Stimulated activated CD8-positive, alpha-beta memory T cell treated with anti-CD3 and anti-CD28 coated beads, Interleukin-7, amount 100 ng/mL, for 1 hour (primary cell): ENCODE measurements at places on chromosomes 16 and 17.

DNA sequence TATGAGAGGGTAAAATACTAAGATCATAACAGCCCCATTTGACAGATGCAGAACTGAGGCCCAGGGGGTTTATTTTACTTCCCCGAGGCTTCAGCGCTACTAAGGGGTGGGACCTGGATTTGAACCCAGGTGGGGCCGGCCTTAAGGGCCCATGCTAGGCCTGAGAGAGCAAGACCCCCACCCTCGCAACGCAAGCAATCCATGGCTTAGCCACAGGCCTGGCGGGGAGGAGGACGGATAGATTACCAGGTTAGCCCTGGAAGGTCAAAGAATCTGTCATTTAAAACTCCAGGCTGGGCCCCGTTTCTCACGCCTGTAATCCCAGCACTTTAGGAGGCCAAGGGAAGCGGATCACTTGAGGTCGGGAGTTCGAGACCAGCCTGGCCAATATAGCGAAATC is 1.9 kb upstream of the CDH3 start:
- DNase-seq, result no peak

- DNase-seq, result peak; percentile 55
These were observed 7.0 kb upstream of the C1QTNF8 start for GRCh38 chr16:1102921-1103635.

DNA sequence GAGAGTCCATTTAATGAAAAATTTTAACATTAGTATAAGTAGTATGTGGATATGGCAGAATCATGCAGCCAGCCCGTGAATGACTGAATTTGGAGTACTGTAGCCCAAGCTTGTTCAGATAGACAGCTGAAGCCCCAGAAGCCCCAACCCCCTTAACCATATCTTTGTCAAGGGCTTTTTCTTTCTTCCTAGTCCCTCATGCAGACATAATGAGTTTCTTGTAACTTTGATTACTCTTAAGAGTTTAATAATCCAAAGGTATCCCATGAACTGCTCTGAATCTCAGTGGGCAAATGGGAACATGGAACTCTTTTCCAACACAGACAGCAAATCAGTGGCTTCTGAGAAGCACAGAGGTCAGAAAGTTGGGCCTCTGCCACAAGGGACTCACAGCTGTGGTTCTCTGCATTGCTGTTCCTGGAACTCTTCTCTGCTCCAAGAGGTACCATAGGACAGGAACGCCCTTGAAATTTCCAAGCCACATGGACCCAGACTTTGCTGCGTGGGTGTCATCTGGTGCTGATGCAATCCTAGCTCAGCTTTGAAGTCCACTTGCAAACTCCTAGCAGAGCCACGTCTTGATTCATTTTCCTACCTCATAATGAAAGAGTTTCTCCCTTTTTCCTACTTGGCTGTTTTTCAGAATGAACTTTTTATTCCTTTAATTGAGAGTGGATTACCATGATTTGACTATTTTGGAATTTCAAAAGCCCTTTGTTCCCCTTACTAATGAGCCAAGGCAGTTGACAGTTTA is 18.1 kb downstream of the LYRM1 start:
- no peak for DNase-seq

DNA sequence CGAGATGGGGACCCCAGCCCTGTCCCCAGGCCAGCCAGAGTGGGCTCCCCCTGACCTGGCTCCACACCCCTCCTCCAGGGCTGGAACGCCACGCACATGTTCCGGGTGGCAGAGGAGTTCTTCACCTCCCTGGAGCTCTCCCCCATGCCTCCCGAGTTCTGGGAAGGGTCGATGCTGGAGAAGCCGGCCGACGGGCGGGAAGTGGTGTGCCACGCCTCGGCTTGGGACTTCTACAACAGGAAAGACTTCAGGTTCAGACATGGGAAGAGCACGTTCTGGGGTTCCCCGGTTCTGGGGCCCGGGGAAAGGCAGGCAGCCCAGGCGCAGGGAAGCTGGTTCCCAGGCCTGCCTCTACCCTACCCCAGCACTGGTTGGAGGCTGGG is 4.6 kb downstream of the ACE start:
- no peak for DNase-seq

DNA sequence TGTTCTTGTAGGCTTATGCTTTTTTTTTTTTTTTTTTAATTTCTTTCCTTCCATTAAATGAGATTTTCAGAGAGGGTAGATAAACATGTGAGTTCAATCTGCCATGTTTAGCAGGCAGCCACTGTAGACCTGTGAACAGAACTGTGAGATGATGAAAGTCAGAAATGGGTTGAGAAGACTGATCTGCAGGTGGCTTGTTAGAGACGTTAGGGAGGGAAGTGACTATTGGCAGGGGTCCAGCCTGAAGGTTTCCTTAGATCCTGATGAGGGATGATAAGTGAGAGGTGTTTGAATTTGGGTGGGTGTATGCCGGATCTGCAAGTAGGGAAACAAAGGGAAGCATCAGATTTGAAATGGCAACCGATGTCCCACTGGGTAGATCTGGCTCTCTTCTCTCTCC is 157.8 kb downstream of the HS3ST3B1 start:
- no peak for DNase-seq

- DNase-seq, result no peak
These were observed 2.8 kb upstream of the DNAI2 start for GRCh38 chr17:74271281-74271680.

DNA sequence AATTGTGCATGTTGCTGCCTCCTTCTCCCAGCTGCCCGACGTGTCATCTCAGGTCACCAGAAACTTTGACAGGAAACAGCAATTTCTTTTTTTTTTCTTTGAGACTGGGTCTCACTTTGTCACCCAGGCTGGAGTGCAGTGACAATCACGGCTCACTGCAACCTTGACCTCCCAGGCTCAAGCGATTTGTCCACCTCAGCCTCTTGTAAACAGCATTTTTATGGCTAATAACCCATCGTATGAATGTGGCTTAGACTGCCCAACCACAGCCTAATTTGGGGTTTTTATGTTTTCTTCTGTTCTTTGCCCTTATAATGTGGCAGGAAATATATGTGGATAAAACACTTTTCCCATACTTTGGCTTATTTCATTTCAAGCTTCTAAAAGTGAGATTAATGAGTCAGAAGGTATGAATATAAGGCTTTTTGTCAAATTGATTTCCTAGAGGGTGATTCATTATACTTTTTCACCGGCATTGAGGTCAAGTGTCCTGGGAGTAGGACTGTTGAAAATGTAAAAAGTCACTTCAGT is 31.0 kb upstream of the SLC5A10 start:
- no peak for DNase-seq

- no peak for DNase-seq
These were observed 3.2 kb downstream of the UBALD1 start for GRCh38 chr16:4611337-4612021.

DNA sequence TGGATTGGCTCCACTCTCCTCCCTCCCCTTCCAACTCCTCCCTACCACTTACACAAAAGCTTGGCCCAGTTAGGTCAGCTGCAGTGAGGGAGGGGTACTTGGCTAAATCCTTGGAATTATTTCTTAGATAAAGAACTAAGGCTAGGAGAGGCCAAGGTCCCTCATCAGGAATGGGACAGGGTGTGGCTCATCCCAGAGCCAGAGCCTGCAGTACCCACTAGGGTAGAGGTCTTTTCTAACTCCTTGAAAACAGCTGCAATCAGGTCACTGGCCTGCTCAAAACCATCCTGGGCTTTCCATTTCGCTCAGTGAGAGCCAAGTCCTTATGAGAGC is 1.9 kb upstream of the SLC46A1 start:
- DNase-seq, result no peak
